ENCODE measurements at places on chromosomes 16 and 17.

DNA sequence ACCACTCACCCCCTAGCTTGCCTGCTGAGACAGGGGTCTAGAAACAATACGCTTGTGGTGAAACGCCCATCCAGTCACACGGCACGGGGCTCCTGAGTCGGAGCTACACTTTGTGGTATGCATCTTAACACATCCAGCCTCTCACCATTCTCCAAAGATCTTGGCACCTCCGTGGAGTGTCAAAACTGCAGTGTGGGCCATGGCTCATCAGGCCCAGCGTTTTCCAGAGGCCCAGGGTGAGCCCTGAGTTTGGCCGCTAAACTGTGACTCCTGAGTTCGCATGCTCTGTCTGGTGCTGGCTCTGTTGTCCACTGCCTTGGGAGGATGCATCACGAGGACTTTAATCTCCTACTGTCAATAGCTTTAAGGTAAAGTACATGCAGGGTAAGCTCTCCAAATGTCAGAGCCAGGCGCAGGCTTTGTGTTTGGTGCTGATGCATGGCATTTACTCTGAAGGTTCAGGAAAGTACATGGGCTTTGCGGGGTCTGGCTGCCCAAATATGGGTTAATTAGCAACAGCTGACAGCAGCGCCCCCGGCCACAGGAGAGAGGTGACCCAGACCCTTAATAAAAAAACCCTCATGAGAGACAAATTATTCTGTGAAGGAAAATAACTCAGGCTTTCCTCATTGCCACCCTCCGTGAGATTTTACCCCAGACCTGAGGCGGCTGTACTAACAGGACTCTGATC lies 118.4 kb downstream of the CCDC182 start:
- DNase-seq: no peak

- no peak for DNase-seq
Observed at GRCh38 chr16:73233329-73233765, 185.4 kb upstream of the ZFHX3 start.

GRCh38 chr16:85602402-85603202 lies 10.5 kb upstream of the GSE1 start:
- no peak for DNase-seq

DNA sequence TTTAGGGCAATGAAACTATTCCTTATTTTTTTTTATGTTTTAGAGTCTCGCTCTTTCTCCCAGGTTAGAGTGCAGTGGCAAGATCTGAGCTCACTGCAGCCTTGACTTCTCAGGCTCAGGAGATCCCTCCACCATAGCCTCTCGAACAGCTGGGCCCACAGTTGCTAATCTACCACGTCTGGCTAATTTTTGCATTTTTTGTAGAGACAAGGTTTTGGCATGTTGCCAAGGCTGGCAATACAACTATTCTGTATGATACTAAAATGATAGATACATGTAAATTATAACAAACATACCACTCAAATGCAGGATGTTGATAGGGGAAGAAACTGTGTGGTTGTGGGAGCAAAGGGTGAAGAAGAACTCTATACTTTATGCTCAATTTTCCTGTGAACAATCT lies 401.3 kb downstream of the ZFHX3 start:
- DNase-seq: peak; percentile 2

- no peak for DNase-seq
Observed at GRCh38 chr16:90048347-90048722, 28.8 kb downstream of the PRDM7 start.

- DNase-seq: peak; percentile 60
Observed at GRCh38 chr17:69188064-69188463, 40.6 kb downstream of the ABCA10 start.

GRCh38 chr17:61766520-61766919 lies 96.8 kb downstream of the BRIP1 start:
- DNase-seq: no peak

DNA sequence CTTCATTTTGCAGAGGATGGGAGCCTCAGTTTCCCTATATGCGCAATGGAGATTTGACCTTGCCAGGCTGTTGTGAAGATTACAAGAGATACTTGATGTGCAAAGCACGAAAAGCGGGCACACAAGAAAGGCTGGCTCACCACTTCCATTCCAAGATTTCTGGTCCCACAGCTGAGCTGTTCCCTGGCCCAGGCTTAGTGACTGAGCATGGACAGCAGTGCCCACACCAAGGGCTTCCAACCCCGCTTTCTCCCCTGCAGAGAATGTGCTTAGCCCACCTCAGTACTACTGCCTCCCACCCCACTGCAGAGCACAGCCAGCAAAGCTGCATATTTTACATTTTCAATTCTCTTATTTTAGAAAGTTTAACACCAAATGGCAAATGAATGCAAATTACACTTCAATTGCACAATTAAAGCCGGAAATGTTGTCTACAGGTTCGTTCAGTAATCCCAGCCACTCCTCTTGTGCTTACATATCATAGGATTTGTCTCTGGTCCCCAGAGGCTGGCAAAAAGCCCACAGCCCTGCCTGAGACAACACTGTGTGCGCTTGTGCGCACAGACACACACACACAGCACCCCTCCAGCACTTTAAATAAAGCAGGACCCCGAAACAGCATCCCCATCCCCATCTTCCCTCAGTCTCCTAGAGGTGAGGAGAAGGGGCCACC lies 51.8 kb downstream of the VAC14 start:
- DNase-seq: no peak

GRCh38 chr17:79393358-79394052 lies 217.3 kb downstream of the RBFOX3 start:
- DNase-seq: peak; percentile 20

GRCh38 chr16:85653290-85653891 lies 35.4 kb downstream of the GINS2 start:
- DNase-seq: no peak

DNA sequence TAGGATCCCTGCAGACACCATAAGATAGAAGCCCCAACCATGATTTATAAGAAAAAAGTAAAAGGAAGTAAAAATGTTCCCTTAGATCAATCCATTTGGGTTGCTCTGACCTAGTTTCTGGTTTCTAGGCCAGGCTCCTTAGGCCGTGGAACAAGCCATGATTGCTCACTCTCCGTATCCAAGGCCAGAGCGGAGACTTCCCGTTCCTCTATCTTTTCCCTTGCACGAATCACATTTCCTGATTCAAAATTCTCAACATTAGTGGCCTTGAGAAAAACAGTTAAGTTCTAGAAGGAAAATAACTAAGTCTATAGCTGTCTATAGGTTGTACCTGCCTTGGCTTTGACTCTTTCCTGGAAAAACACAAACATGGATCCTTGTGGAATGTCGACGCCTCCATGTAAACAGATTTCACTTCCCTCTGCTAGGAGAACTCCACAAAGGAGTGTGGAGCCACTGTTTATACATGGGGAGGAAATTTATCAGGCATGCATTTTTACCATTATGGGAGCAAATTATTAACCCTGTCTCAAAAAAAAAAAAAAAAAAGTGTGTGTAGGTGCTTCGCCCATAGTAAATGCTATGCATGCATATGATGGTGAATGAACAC lies 149.6 kb downstream of the ZFHX3 start:
- DNase-seq: no peak

DNA sequence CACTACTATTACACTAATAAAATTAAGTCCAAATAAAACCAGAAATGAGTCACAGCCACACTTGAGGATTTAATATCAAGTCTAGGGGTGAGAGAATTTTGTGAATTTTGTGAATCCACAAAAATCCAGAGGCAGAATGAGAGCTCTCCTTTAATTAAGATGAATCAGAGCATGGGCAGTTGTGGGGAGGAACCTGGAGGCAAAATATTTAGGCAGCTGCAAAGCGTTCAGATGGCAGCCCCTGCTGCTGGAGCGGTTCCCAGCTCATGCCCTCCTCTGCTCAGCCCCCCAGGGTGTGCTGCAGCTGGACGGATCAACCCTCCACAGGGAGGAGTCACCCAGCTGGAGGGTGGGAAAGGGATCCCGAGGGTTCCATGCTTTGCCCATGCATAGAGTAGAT lies 43.4 kb upstream of the IRX6 start:
- DNase-seq: no peak

GRCh38 chr16:83925957-83926725 lies 26.9 kb upstream of the OSGIN1 start:
- no peak for DNase-seq

GRCh38 chr16:56785317-56785716 lies 55.4 kb downstream of the NUP93 start:
- DNase-seq: no peak

GRCh38 chr17:71503710-71504465 lies 616.9 kb upstream of the SOX9 start:
- no peak for DNase-seq

- no peak for DNase-seq
Observed at GRCh38 chr16:66923247-66923731, 2.0 kb downstream of the RRAD start.

GRCh38 chr17:46977750-46978488 lies 1.1 kb downstream of the RPRML start:
- no peak for DNase-seq

- DNase-seq: no peak
Observed at GRCh38 chr17:49482144-49482817, 12.8 kb upstream of the NGFR start.

DNA sequence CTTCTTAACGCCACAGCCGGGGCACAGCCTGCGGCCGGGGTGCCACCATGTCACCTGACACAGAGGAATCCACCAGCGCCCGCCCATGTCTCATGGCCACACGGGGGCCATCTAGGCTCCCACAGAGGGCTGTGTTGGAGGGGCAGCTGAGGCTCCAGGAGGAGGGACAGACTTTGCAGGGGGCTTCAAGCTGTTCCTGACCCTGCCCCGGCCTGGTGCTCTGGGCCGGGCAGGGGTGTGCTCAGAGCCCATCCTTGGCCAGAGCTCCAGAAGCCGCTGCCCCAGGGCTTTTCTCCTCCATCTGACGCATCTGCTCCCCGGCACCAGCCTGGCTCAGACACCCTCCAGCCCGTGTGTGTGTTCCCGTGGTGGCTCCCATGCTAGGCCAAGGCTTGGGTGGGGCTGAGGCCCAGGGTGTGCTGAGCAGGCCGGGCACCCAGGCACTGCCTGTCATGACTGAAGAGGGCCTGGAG lies 7.8 kb upstream of the SLC38A10 start:
- DNase-seq: no peak

GRCh38 chr17:71632328-71632727 lies 488.5 kb upstream of the SOX9 start:
- no peak for DNase-seq

DNA sequence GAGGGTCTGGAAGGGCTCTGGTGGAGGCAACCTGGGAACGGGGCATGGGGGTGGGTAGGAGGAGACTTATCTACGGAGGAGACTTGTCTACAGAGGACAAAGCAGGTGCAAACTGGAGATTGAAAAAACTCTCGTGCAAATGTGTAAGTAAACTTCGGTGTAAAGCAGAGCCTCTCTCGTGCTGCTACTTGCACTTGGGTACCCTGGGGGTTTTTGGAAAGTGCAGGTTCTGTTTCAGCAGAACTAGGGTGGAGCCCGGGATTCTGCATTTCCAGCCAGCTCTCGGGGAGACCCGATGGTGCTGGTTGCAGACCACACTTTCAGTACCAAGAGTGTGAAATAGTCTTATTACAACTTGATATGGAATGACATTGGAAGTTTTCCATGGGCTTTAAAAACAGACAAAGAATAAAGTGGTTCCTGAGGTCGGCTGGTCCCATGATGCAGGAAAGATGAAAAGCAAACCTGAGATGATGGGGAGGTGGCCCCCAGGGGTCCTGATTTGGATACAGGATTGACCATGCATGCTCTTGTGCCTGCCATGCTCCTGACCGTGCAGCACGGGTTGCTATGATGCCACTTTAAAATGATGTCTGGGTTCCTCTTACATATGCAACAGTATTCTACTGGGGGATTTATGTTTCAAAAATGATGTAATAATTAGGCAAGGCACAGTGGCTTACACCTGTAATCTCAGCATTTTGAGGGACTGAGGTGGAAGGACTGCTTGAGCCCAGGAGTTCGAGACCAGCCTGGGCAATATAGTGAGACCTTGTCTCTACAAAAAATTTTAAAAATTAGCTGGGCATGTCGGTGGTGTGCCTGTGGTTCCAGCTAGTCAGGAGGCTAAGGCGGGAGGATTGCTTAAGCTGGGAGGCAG lies 69.3 kb downstream of the IRF8 start:
- DNase-seq: no peak

DNA sequence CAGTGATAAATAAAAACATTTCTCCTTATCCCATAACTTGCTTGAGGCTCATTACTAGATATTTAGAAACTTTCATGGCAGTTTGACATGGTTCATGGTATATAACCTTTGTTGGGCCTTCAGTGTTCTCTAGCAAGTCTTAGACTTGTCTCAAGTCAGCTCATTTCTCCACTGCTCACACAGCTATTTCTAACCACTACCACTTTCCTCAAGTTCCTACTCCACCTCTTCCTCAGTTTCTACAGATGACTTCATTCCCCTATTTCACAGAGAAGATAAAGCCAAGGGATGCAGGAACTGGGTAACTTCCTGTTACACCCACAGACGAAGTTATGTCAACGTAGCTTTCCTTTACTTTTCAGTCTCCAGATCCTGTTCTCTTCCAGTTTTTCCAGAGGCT lies 23.2 kb downstream of the NLK start:
- DNase-seq: no peak

GRCh38 chr17:28763137-28763799 lies 19.5 kb downstream of the TRAF4 start:
- no peak for DNase-seq

GRCh38 chr16:75116911-75117245 lies 298 bp upstream of the LDHD start:
- DNase-seq: no peak

GRCh38 chr16:12337871-12338655 lies 361.5 kb downstream of the SNX29 start:
- no peak for DNase-seq

DNA sequence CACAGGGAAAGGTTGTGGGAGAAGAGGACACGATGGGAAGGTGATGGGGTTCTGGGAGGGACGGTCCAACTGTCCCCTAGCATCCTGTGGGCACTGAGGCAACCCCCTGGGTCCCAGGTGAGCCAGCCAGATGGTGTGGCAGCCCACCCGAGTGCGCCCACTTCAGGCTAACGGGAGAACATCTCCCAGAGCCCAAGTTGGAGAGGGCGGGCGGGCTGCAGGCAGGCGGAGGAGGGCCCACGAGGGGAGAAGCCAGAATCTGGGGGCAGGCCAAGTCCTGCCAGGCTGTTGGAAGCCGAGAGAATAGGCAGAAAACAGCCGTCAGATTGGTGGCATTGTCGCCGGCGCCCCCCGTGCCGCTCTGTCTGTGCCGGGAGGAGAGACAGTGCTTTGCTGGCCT lies 13.8 kb upstream of the ABCC3 start:
- no peak for DNase-seq

DNA sequence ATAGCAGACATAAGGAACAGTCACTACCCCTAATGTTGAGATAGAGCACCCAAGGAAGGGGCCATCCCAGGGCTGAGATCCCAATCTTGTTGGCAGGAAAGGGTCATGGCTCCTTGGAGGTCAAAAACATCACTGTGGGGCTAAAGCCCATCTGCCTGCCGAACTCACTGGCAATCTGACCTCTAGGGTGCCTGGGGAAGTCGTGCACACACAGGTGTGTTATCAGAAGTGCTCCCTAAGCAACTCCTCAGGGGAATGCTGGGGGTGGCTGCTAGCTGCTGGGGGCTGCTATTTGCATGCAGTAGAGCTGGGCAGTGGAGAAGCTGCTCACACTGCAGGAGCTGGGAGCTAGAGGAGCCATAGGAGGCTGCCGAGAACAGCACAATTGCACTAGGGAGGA lies 47.5 kb upstream of the PHOSPHO1 start:
- DNase-seq: no peak

GRCh38 chr17:38914741-38915638 lies 10.4 kb upstream of the LASP1NB start:
- DNase-seq: no peak

Data from skin of body (tissue), 3 donors.